Stimulated activated CD4-positive, alpha-beta T cell treated with anti-CD3 and anti-CD28 coated beads, Interleukin-1b, Interleukin-23, amount 100 ng/mL, for 1 hour (primary cell): ENCODE measurements at places on chromosomes 12 and 14.
A peak's percentile ranks its signal among the peaks of the same experiment; 100 is the strongest.

DNA sequence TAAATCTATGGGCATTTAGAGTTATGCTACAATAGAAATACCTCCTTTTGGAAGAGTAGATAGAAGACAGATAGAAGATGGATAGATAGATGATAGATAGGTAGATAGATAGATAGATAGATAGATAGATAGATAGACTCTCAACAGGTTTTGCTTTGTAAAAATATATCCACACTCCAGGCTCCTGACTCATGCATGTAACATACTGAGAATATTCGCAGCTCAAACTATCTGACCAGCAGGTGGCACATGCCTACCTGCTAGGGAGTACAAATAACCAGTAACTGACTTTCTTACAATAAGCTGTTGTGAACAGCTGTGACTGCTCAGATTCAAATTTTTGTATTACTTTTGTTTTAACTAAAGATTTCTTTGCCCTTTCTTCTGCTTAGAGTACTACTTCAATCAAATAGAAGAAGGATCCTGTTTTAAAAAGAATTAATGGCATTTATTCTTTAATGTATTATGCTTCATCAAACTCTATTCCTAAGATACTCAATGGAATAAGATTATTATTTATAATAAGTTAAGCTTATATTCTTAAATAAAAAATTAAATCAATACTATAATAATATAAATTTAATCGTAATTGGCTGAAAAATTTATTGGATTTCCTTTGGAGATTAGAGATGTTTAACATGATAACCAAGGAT, 15.8 kb upstream of the CPNE8 start:
- peak; percentile 3 for DNase-seq

DNA sequence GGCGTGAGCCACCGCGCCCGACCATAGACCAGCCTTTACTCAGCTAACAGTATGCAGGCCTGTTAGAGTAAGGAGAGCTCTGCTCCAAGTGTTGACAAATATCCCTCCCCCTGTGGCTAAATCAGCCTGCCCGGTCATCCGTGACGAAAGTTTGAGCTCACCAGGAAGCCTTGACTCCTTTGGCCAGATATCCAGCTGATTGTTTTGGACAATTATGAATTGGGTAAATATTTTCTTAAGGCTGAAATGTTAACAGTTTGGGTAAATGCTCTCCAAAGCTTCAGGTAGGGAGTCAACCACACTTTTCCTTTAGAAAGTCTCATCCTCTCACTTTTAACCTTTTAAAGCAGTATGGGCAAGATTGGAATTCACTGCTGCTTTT, 157.9 kb downstream of the PAWR start:
- no peak for DNase-seq

DNA sequence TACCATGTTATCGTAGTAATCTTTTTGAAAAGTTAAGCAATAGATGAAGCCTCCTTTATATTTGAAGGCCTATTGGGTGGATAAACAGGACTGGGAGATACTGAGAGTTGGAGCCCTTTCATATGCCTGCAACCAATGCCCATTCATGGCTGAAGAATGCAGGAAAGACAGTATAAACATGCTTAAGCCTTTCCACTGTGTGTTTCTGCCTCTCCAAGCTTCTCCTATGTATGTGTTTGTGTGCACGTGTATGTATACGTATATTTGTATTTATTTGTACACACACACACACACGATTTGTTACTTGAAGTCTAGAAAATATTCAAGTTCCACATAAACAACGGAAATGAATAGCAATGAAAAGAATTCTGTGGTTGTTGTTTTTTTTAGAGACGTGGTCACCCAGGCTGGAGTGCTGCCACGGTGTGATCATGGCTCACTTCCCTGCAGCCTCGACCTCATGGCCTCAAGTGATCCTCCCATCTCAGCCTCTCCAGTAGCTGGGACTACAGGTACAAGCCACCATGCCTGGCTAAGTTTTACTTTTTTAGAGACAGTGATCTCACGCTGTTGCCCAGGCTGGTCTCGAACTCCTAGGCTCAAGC, 1453.5 kb downstream of the AACS start:
- no peak for DNase-seq

GRCh38 chr12:71268598-71269280, 110.9 kb upstream of the TSPAN8 start:
- no peak for DNase-seq

- DNase-seq: no peak
Measured at GRCh38 chr12:25926536-25926935, 31.9 kb upstream of the RASSF8 start.

- DNase-seq: no peak
Measured at GRCh38 chr14:91929700-91930099, 17.8 kb downstream of the FBLN5 start.

GRCh38 chr12:120462099-120462640, 7.4 kb downstream of the SRSF9 start:
- no peak for DNase-seq

DNA sequence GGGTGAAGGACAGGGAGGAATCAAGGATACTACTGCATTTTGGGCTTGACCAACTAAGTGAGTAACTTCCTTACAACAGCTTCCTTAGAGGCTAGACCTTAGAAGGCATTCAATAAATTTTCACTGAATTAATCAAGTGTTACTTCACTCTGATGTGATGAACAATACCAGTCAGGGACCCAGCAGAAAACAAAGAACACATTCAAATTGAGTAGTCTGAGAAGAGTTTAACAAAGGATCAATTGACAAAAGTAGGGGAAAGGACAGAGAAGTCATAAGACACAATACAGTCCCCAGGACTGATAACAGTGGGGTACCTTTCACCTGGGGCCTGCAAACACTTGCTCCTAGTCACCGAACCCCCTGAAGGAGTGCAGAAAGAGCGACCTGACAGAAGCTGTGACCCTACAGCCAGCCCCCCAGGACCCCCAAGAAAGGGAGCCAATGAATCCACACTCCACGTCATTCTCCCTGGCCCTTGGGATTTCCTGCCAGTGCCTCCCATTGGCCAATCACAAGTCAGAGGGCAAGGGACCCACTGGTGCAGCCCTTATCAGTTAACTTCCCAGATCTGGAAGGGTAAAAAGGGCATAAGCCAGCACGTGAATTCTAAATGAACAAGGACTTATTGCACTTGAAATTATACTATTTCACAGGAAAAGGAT, 6.9 kb downstream of the ANAPC5 start:
- DNase-seq: no peak

DNA sequence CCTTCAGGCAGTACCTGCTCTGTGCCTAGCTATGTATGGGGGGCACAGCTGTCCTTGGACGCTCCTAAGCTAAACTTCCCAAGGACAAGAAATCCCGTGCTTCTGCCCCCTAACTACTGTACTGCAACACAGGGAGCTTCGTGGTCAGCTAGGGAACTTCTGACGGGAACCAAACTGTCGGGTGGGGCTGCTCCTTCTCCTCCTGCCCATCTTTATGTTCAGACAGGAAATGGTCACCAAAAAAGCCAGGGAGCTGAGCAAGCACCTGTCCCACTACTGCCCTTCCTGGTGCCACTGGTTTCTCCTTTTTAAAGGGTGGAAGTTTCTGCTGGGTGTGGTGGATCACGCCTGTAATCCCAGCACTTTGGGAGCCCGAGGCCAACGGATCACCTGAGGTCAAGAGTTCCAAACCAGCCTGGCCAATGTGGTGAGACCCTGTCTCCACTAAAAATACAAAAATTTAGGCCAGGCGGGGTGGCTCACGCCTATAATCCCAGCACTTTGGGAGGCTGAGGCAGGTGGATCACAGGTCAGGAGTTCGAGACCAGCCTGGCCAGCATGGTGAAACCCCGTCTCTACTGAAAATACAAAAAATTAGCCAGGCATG, 26.6 kb downstream of the PXN start:
- no peak for DNase-seq

- no peak for DNase-seq
Measured at GRCh38 chr14:53968726-53969125, 12.1 kb upstream of the BMP4 start.

- DNase-seq: no peak
Measured at GRCh38 chr12:104677441-104678089, 220.8 kb downstream of the CHST11 start.

DNA sequence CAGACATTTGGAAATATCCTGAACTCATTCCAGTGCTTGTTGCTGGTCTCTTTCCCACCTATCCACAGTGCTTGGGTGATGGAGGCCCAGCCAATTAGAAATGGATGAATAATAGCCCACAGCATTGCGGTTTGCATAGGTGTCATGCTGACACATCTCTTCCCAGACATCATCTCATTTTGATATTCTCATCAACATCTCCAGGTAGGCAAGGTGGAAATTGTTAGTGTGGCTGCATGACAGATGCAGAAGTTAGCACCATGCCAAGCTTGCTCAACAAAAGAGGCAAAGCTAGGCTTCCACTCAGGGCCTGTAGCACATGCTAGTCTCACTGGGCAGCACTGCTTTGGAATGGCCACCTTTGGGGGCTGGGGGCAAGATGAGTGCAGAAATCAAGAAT, 1118.9 kb downstream of the VRK1 start:
- no peak for DNase-seq

- DNase-seq: no peak
Measured at GRCh38 chr14:88829685-88830302, 5.3 kb downstream of the TTC8 start.

- peak; percentile 39 for DNase-seq
Measured at GRCh38 chr12:62793256-62794217, 141.4 kb downstream of the PPM1H start.

GRCh38 chr12:56581418-56582145, 48.5 kb downstream of the BAZ2A start:
- DNase-seq: no peak

GRCh38 chr14:97377550-97377949, 580.4 kb downstream of the VRK1 start:
- DNase-seq: no peak

GRCh38 chr14:104639885-104640548, 35.4 kb upstream of the TMEM179 start:
- DNase-seq: peak; percentile 9

- no peak for DNase-seq
Measured at GRCh38 chr14:33931461-33931860, 19.4 kb downstream of the EGLN3 start.

DNA sequence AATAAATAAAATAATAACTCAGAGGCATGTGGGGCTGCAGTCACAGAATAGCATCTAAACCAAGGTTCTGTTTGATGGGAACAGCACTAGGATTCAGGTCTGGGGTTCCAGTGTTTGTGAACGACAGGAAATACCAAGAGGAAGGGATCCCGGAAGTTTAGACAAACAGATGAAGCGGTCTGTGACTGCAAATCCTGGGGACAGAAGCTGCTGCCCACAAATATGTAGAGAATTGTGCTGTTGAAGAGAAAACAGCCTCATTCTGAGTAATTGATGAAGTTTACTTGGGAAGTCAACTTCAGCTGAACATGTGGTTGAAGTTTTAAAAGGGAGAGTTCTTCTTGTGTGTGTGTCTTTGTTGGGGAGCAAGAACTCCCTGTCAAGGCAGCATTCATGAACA, 98.4 kb upstream of the TBX5 start:
- no peak for DNase-seq

DNA sequence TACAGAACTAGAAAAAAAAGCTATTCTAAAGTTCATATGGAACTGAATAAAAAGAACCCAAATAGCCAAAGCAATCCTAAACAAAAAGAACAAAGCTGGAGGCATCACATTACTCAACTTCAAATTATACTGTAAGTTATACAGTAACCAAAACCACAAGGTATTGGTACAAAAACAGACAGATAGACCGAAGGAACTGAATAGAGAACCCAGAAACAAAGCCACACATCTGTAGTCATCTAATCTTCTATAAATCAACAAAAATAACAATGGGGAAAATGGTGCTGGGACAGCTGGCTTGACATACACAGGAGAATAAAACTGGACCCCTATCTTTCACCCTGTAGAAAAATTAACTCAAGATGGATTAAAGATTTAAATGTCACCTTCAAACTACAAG, 38.1 kb upstream of the CMKLR1 start:
- no peak for DNase-seq

DNA sequence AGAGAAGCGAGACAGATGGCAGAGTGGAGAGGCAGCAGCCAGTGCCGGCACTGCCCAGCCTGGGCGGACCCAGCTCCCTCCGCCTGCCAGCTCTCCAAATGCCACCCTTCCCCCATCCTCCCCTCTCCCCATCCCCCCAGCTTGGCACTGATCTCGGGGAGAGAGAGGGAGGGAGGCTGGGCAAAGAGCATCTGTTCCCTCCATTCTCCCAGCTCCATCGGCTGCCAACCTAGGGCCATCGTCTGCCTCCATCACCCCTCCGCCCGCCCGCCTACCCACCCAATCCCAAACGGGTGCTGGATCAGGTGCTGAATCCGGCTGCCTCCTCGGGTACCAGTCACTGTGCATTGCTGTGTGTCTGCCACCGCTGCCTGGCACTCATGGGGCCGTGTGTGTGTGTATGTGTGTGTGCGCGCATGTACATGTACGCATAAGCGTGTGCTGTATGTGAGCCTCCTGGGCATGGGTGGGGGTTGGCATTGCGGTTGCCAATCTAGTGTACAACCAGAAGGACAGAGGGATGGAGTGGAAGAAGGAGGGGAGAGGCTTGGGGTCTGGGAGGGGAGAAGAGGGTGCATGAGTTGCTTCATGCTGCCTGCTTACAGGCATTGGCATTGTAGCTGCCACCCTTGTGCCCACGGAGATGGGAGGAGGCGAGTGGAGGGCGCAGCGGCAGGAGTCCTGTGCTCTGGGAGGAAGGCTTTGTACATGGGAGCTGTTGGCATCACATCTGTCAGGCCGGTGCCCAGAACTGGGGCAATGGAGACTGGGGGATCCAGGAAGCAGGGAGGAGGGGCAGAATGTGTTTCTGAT, 38.4 kb downstream of the ZFHX2 start:
- no peak for DNase-seq

- no peak for DNase-seq
Measured at GRCh38 chr14:39614297-39614923, 182.2 kb upstream of the FBXO33 start.

- DNase-seq: no peak
Measured at GRCh38 chr12:130427381-130427887, 89.7 kb downstream of the PIWIL1 start.

GRCh38 chr14:97137705-97138104, 340.5 kb downstream of the VRK1 start:
- DNase-seq: no peak

GRCh38 chr14:73293782-73294781, 56.8 kb downstream of the PAPLN start:
- no peak for DNase-seq

GRCh38 chr14:32825058-32825457, 113.6 kb upstream of the NPAS3 start:
- DNase-seq: no peak
